Nasal cavity respiratory epithelium epithelial cell of viscerocranial mucosa (primary cell): ENCODE measurements at places on chromosomes 1 and 21. TPM values are rescaled to one million over a fixed set of nuclear protein-coding genes. Genes with fewer than 3 reads are reported as not detected.

Gene LPAR3
- total RNA-seq = 42.4 and 46.8 TPM in 2 replicates

Gene GREM2
- total RNA-seq = not detected in 2 replicates

Gene CTSE
- total RNA-seq = not detected in 2 replicates

Gene CDK18
- 1.0 and 19.7 TPM in 2 replicates for total RNA-seq

Gene GPR25
- not detected in 2 replicates for total RNA-seq

Gene IL22RA1
- 0.34 and 2.7 TPM in 2 replicates for total RNA-seq

Gene AKIRIN1
- 77.9 and 99.5 TPM in 2 replicates for total RNA-seq

Gene CNIH4
- total RNA-seq = 110 and 128 TPM in 2 replicates

Gene PIGM
- 3.2 and 3.8 TPM in 2 replicates for total RNA-seq

Gene SLC44A3
- 2.7 and 9.3 TPM in 2 replicates for total RNA-seq

Gene CAMK1G
- total RNA-seq = not detected in 2 replicates

Gene SLC45A1
- total RNA-seq = 0.07 TPM in 1 of 2 replicates, not detected in the other

Gene PCBP3
- total RNA-seq = 0.21 TPM in 1 of 2 replicates, not detected in the other

Gene PKNOX1
- total RNA-seq = 9.6 and 17.9 TPM in 2 replicates

Gene CLIC6
- under 0.01 and 0.71 TPM in 2 replicates for total RNA-seq

Gene RCOR3
- total RNA-seq = 13.0 and 24.1 TPM in 2 replicates

Gene LEPR
- 10.9 and 18.3 TPM in 2 replicates for total RNA-seq
